ENCODE measurements at places on chromosomes 13 and 19. TPM values are rescaled to one million over a fixed set of nuclear protein-coding genes. Genes with fewer than 3 reads are reported as not detected.

DNA sequence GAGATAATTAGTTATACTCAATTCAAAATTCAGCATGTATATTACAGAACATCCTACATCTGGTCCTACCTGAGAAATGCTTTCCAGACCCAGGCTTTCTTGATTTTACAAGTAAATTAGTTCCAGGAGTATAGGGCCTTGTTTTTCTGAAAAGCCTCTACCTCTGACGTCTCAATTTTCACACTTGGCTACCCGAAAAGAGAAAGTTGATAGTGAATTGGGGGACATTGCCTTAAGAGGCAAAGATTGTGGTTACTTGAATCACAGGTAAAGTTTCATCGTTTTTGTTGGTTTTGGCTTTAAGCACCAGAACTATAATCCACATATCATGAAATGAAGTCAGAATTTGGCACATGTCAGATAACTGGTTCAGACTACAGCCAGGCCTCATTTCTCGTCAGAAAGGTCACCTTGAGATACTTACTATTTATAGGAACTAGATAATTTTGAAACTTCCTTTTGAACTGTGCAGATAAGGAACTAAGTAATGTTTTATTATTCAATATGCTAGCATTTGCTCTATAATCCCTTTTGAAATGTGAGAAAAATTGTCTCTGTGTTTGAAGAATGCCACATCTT lies 30.8 kb downstream of the FAM124A start:
- H3K27ac ChIP-seq: no peak overlapping the region
- H3K4me3 ChIP-seq: no peak overlapping the region
- H3K36me3 ChIP-seq: no peaks in the 10 kb centered on the region
- H3K4me1 ChIP-seq: peaks cover 10% of the 10 kb centered on the region
- no peaks in the 10 kb centered on the region for H3K27me3 ChIP-seq
- no peak for DNase-seq

The OR4F17 gene
- total RNA-seq: not detected

DNA sequence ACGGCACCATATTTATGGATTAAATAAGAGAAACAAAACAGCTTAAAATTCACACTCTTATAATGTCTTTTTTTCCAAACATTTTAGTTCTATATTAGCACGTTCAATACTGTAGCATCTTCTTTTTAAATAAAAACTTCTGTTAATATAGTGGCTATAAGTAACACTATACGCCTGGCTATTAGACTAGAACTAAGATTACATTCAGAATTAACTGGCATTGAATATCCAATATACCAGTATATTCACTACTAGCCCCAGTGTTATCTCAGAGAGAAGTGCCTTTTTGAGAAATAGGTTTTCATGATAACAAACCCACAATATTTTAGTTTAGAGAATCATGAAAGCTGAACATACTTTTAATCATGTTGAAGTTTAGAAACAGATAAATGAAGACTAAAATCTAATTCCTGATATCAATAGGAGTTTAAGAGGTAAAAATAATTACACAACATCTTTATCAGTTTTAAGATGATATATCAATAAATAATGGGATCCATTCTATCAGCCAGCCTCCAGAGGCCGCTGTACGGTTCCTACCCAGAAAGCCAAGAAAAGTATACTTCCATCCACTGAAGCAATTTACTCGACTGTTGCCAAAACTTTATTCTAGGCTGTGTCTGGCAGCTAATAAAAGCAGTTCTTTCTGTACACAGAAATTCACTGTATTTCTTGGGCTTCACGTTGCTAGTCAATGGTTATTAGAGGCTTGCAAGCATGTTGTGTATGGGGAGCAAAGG lies 1113.4 kb upstream of the MIR17HG start:
- H3K27ac ChIP-seq: no peak overlapping the region
- H3K4me3 ChIP-seq: no peak overlapping the region
- no peaks in the 10 kb centered on the region for H3K36me3 ChIP-seq
- H3K27me3 ChIP-seq: no peaks in the 10 kb centered on the region
- no peaks in the 10 kb centered on the region for H3K4me1 ChIP-seq

The SRRM5 gene
- 0.71 TPM for total RNA-seq

DNA sequence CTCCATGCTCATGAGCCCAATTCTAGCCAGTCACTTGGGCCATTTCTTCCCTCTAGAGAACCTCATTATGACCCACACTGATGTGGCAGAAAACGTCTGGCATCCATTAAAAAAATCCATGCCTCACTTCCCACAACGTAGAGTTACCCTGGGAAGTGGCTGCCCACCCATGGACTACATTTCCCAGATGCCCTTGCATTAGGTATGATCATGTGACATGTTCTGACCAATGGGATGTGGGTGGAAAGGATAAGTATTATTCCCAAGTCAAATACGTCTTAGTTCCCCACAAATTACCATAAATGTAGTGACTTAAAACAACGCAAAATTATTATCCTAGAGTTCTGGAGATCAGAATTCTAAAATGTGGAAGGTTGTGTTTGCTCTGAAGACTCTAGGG lies 47.9 kb upstream of the ZNRF4 start:
- no peak for DNase-seq
- no peak overlapping the region for H3K27ac ChIP-seq

The CLDND2 gene
- 8.5 TPM for total RNA-seq

DNA sequence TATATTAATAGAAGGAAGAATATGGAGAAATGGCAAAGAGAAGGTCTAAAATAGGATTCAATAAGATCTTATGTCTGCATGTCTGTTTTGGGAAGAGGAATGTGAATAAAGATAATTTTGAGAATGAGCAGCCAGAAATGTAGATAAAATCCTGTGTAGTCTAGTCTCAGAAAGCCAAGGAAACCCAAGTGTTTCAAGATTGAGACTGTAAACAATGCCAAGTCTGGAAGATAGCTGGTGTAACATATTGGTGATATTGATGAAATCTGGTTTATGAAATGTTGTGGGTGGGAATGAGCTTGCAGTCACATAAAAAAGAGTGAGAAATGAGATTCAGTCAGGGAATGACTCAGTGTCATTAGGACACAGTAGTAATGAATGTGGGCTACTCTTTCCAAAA lies 1180.3 kb upstream of the PCDH20 start:
- DNase-seq: no peak
- H3K36me3 ChIP-seq: no peaks in the 10 kb centered on the region
- no peaks in the 10 kb centered on the region for H3K27me3 ChIP-seq
- no peak overlapping the region for H3K4me3 ChIP-seq

The ITGBL1 gene
- total RNA-seq: not detected

The PSG1 gene
- total RNA-seq: not detected

DNA sequence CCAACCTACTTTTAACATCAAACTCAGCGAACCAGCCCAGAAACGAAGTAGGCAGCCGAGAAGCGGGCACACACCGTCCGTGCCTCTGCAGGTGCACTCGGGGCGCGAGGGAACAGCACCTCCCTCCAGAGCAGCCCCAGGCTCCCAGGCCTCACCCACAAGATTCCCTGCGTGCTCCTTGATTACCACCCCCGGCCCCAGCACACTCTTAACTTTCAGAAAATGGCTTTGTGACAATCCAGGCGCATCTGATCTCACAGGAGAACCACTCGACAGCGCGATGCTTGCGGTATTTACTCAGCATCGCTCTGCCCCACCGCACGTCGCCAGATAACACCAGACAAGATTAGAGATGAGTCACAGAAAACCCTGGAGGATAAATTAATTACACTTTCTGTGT lies 134.9 kb upstream of the SPACA7 start:
- H3K4me3 ChIP-seq: no peak overlapping the region
- H3K4me1 ChIP-seq: no peaks in the 10 kb centered on the region
- DNase-seq: no peak
- no peaks in the 10 kb centered on the region for H3K27me3 ChIP-seq
- no peak overlapping the region for H3K27ac ChIP-seq
- H3K36me3 ChIP-seq: no peaks in the 10 kb centered on the region

- H3K36me3 ChIP-seq: peaks cover 32% of the 10 kb centered on the region
- H3K27me3 ChIP-seq: no peaks in the 10 kb centered on the region
- peak overlapping the region; percentile 96 for H3K27ac ChIP-seq
- H3K4me1 ChIP-seq: peaks cover 16% of the 10 kb centered on the region
These were observed 778 bp downstream of the ZNF230 start for GRCh38 chr19:44003461-44004009.

The ANKRD24 gene
- 0.73 TPM for total RNA-seq

DNA sequence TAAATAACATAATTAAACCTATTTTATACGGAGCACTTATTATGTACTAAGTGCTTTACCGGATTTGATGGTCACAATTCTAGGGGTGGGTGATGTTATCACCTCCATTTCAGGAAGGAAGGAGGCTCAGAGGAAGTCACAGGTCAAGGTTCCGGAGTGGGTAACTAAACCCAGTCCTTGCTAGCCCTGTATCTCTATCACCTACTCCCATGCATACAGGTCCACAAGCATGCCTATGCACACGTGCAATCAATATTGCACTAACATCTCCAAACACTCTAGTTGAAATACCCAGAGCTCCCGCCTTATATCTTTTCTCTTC lies 17.8 kb upstream of the FOSB start:
- peaks cover 6% of the 10 kb centered on the region for H3K27me3 ChIP-seq
- peaks cover 52% of the 10 kb centered on the region for H3K4me1 ChIP-seq
- H3K4me3 ChIP-seq: peak overlapping the region; percentile 92
- DNase-seq: no peak
- H3K36me3 ChIP-seq: peaks cover 2% of the 10 kb centered on the region

The MEF2B gene
- total RNA-seq: 2.2 TPM

The WTIP gene
- 1.2 TPM for total RNA-seq

DNA sequence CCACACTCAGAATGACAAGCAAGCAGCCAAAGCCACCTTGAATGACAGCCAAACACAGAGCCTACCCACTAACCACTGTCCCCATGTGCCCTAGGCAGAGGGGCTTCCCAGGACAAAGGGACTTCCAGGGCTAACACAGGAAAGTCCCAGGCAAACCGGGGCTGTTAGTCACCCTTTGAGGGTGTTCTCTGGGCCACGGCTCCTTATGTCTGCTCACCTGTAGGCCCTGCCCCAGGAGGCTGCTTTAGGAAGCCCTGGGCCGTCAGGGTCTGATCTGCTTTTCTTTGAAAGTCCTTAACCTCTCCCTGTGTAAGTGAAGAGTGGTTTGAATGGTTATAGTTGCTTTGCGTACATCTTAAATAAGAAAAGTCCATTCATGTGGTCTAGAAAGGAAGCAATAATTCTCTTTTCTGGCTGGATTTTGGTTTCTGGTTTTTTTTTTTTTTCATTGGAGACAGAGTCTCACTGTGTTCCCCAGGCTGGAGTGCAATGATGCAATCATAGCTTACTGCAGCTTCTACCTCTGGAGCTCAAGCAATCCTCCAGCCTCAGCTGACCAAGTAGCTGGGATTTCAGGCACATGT lies 161.4 kb downstream of the EFNB2 start:
- no peak overlapping the region for H3K4me3 ChIP-seq
- H3K4me1 ChIP-seq: no peaks in the 10 kb centered on the region
- no peak overlapping the region for H3K27ac ChIP-seq
- no peak for DNase-seq
- H3K27me3 ChIP-seq: no peaks in the 10 kb centered on the region
- H3K36me3 ChIP-seq: no peaks in the 10 kb centered on the region

The IL27RA gene
- 39.8 TPM for total RNA-seq

The SLC1A6 gene
- total RNA-seq: not detected

GRCh38 chr19:55870736-55871135 lies 34.4 kb downstream of the NLRP4 start:
- DNase-seq: no peak
- H3K4me1 ChIP-seq: no peaks in the 10 kb centered on the region
- H3K4me3 ChIP-seq: no peak overlapping the region
- H3K27me3 ChIP-seq: no peaks in the 10 kb centered on the region
- no peak overlapping the region for H3K27ac ChIP-seq

The YJEFN3 gene
- total RNA-seq: 10.0 TPM

The CEACAM3 gene
- not detected for total RNA-seq

GRCh38 chr19:17455308-17456123 lies 5.2 kb downstream of the NXNL1 start:
- peaks cover 35% of the 10 kb centered on the region for H3K27me3 ChIP-seq
- H3K4me1 ChIP-seq: peaks cover 5% of the 10 kb centered on the region
- no peak overlapping the region for H3K4me3 ChIP-seq
- no peak overlapping the region for H3K27ac ChIP-seq
- H3K36me3 ChIP-seq: no peaks in the 10 kb centered on the region

The NRTN gene
- not detected for total RNA-seq

The ZNF546 gene
- 4.9 TPM for total RNA-seq

The CGB5 gene
- not detected for total RNA-seq

- no peak overlapping the region for H3K4me3 ChIP-seq
- H3K4me1 ChIP-seq: no peaks in the 10 kb centered on the region
- DNase-seq: no peak
These were observed 15.2 kb downstream of the ZNF221 start for GRCh38 chr19:43966079-43966694.

- no peaks in the 10 kb centered on the region for H3K27me3 ChIP-seq
- DNase-seq: no peak
- no peak overlapping the region for H3K4me3 ChIP-seq
These were observed 22.3 kb downstream of the KCTD4 start for GRCh38 chr13:45178349-45179162.

- no peaks in the 10 kb centered on the region for H3K27me3 ChIP-seq
- H3K4me3 ChIP-seq: peak within 1 kb of the TSS; percentile 85
- peak; percentile 98 for DNase-seq
- peak within 1 kb of the TSS; percentile 90 for H3K27ac ChIP-seq
These were observed at the start of gene UBXN6 for GRCh38 chr19:4457654-4458395. Gene UBXN6 (minus strand): TSS chr19:4457794. CDS start chr19:4457697, 97 bp downstream.

The EHD2 gene
- total RNA-seq: 0.34 TPM

The GDF15 gene
- total RNA-seq: not detected

The SLC25A41 gene
- total RNA-seq: 0.16 TPM

The KIR3DL1 gene
- 0.29 TPM for total RNA-seq

- DNase-seq: peak; percentile 77
- H3K4me1 ChIP-seq: peaks cover 89% of the 10 kb centered on the region
- peaks cover 60% of the 10 kb centered on the region for H3K27me3 ChIP-seq
- peak overlapping the region; percentile 73 for H3K4me3 ChIP-seq
These were observed 451 bp upstream of the ICAM5 start for GRCh38 chr19:10289167-10289835.

DNA sequence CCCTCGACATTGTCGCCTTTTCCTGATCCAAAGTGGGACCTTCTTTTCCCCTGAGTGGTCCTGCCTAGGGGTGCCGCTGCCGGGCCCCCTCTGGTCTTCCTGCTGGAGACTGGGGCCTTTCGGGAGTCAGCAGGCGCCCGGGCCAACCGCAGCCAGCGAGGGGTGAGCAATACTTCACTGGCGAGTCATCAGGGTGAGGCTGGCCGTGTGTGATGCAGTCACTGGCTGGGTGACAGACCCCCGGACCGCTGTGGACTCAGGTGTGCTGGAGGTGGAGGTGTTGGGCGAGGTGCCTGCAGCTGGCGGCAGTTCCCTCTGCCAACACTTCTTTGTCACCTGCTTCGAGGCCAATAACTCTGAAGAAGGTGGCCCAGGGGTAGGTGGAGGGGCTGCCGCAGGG lies 1.5 kb upstream of the CGB5 start:
- no peak overlapping the region for H3K27ac ChIP-seq
- H3K27me3 ChIP-seq: no peaks in the 10 kb centered on the region
- no peak overlapping the region for H3K4me3 ChIP-seq
- DNase-seq: no peak

The NKG7 gene
- total RNA-seq: 401 TPM

The TRPM4 gene
- not detected for total RNA-seq

The EFNA2 gene
- not detected for total RNA-seq

- H3K27ac ChIP-seq: no peak overlapping the region
- H3K36me3 ChIP-seq: no peaks in the 10 kb centered on the region
- no peaks in the 10 kb centered on the region for H3K27me3 ChIP-seq
These were observed 1181.8 kb downstream of the EFNB2 start for GRCh38 chr13:105353654-105354053.
